Activated naive CD4-positive, alpha-beta T cell treated with anti-CD3 and anti-CD28 coated beads, Interleukin-2, amount 10 ng/mL, durations not matched to agents 7 days and 5 days (primary cell): ENCODE measurements at places on chromosomes 5 and 9.
A peak's percentile ranks its signal among the peaks of the same experiment; 100 is the strongest.

DNA sequence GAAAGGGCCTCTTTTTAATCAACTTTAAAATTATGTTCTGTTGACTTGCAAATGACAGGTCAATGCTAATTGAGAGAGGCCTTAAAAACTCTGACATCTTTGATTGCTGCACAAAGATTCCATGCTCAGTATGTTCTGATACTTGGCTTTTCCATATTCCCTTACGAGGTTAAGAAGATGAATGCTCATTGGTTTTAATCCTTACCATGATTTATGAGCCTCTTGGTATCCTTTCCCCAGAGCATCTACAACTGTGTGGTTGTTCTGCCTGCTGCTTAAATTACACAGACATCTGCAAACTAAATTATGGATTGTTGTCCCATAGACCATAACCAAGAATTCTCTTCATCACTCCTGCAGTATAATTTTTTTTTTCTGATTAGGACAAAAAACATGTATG lies 352.6 kb downstream of the CDH12 start:
- DNase-seq: no peak
- H3K36me3 ChIP-seq: no peaks in the 10 kb centered on the region
- H3K27ac ChIP-seq: no peak overlapping the region
- H3K4me3 ChIP-seq: no peak overlapping the region

DNA sequence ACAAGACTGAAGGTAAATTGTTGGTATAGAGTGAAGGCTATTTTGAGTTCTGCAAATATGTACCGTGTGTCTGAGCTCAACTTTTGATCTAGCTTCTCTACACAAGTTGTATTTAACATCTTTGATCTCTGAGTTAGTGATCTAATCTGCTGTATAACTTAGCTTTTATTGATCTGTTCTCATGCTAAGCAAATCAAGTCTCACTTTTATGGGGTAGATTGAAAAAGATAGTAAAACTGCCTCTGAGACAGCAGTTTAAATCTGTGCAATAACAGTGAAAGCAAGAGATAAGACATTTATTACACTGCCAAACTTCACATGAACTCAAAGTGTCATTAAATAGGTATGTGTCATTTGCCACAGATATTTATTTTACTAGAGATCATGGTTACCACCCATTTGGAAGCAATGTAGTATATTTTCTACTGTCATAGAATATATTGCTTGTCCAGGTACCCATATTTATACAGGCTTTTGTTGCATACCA lies 477.3 kb downstream of the ISL1 start:
- no peaks in the 10 kb centered on the region for H3K4me1 ChIP-seq
- no peak for DNase-seq
- H3K36me3 ChIP-seq: no peaks in the 10 kb centered on the region
- H3K27me3 ChIP-seq: no peaks in the 10 kb centered on the region

DNA sequence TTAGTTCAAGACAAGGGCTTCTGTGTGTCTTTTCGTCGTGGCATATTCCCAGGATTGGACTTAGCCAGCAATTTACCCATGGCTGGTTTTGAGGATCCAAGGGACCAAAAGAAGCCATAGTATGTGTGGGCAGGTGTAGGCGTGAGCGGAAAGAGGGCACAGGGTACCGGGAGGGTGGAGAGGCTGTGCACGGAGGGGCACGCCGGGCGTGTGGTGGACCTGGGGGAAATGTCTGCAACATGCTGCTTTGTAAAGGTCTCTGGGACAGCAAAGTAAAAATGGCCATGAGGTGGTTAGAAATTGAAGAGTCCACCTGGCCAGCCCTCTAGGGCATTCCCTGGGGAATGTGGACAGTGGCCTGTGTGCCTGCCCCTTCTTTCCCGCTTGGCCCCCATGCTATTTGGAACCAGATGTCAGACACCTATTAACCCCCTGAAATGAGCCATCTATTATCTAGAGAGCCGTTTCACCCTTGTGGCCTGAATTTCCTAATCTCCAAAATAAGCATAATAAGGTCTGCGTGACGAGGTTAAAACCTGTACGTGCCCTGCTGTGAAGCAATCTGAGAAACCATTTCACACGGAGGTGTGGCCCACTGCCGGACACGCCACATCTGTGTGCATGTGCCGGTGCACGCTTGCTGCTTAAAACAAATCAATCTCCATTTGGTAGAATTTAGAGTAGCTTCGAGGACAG lies 5.1 kb downstream of the FLT4 start:
- no peak overlapping the region for H3K4me3 ChIP-seq
- peaks cover 3% of the 10 kb centered on the region for H3K4me1 ChIP-seq
- no peaks in the 10 kb centered on the region for H3K36me3 ChIP-seq
- H3K27ac ChIP-seq: no peak overlapping the region

- no peaks in the 10 kb centered on the region for H3K36me3 ChIP-seq
- DNase-seq: no peak
- H3K27me3 ChIP-seq: peaks cover 44% of the 10 kb centered on the region
- peaks cover 13% of the 10 kb centered on the region for H3K4me1 ChIP-seq
- H3K27ac ChIP-seq: peak overlapping the region; percentile 47
- peak overlapping the region; percentile 73 for H3K4me3 ChIP-seq
Observed at GRCh38 chr9:74887981-74888370, 255 bp upstream of the TRPM6 start.

- H3K36me3 ChIP-seq: no peaks in the 10 kb centered on the region
- H3K4me3 ChIP-seq: no peak overlapping the region
- peaks cover 23% of the 10 kb centered on the region for H3K4me1 ChIP-seq
- DNase-seq: no peak
Observed at GRCh38 chr9:70490478-70490877, 76.0 kb upstream of the KLF9 start.

DNA sequence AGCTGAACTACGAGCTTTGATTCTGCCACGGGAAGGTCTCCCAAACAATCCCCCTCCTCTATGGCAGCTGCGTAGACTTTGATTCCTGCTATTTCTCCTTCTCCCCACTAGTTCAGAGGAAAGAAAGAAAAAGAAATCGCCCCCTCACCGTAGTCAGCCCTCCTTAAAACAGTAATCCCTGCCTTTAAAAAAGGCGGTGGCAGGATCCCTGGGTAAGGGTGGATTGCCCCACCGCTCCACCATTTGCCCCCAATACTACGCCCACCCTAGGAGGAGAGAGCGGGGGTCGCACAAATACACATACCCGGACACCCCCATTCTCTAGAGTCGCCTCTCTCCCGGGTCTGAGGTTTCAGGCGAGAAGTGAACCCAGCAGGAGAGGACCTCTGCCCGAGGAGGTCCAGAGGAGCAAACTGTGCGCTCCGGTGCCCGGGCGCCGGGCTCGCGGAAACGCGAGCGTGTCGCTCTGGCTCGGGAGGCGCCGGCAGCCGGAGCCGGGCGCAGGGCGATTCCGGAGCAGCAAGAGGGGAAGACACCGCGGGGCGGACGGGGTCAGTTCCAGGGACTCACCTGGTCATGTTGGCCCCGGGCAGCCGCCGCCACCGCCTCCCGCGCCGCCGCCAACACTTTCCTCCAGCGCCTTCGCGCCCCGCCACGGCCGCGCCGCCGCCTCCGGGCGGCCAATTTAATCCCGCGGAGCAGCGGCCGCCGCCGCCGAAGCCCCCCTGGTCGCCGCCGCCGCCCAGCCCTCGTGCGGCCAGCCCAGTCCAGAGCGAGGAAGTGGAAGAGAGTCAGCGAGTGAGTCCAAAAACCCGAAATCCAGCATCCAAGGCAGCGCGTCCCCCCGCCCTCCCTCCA lies 1057.7 kb upstream of the DMAC1 start:
- H3K27me3 ChIP-seq: peaks cover 42% of the 10 kb centered on the region
- H3K36me3 ChIP-seq: no peaks in the 10 kb centered on the region
- no peak for DNase-seq
- no peak overlapping the region for H3K27ac ChIP-seq
- H3K4me1 ChIP-seq: peaks cover 8% of the 10 kb centered on the region

DNA sequence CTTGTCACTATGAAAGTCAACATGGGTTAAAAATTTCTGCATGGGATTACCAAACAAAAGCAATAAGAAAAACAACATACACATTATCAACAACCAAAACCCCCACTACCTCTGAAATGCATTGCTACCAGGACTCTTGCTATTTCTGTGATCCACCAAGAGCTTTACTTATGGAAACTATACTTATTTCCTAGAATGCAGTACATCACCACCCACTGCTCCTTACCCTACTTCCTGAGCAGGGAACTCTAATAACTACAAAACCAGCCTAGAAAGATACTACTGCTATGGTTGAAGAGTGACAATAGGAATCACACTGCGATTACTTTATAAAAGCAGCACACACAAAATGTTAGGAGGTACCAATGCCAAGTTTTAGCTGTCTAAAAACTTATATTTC lies 22.2 kb downstream of the LURAP1L start:
- no peaks in the 10 kb centered on the region for H3K36me3 ChIP-seq
- no peaks in the 10 kb centered on the region for H3K4me1 ChIP-seq
- H3K4me3 ChIP-seq: no peak overlapping the region
- no peak for DNase-seq

DNA sequence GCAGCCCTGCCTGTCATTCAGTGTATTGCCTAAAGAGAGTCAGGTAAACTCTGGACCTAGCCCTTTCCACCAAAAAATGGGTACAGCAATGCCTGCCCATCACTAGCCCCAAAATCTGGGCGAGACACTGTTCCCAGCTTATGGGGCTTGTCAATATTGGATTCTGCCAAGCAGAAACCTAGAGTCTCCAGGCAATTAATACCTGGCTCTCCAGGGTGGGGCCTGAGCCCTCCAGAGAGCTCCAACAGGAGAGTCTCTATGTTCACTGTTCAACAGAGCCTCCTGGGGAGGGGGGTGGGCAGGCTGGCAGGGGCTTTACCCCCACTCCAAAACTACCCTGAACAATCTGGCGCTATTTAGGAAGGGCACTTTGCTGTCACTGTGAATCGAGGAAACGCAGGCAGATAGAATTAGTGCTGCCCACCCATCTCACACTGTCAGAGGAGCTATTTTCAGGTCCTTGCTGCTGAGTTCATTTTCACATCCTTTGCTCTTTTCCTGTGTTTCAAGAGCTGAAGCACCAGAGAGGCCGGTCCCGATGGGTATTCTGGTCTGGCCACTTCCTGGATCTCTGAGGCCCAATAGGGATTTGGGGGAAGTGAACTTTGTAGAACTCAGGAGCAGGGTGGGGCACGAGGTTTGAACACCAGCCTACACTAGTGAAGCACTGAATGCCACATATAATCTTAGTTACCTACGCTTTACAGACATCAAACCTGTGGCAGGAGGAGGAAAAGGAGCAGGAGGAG lies 121.8 kb downstream of the C5orf15 start:
- H3K4me3 ChIP-seq: no peak overlapping the region
- peaks cover 48% of the 10 kb centered on the region for H3K27me3 ChIP-seq
- no peak overlapping the region for H3K27ac ChIP-seq
- H3K36me3 ChIP-seq: no peaks in the 10 kb centered on the region
- no peak for DNase-seq
